ENCODE measurements at places on chromosomes 1 and 21.
A peak's percentile ranks its signal among the peaks of the same experiment; 100 is the strongest.

- no peak for DNase-seq
Measured at GRCh38 chr1:222090103-222090502, 348.2 kb upstream of the DUSP10 start.

DNA sequence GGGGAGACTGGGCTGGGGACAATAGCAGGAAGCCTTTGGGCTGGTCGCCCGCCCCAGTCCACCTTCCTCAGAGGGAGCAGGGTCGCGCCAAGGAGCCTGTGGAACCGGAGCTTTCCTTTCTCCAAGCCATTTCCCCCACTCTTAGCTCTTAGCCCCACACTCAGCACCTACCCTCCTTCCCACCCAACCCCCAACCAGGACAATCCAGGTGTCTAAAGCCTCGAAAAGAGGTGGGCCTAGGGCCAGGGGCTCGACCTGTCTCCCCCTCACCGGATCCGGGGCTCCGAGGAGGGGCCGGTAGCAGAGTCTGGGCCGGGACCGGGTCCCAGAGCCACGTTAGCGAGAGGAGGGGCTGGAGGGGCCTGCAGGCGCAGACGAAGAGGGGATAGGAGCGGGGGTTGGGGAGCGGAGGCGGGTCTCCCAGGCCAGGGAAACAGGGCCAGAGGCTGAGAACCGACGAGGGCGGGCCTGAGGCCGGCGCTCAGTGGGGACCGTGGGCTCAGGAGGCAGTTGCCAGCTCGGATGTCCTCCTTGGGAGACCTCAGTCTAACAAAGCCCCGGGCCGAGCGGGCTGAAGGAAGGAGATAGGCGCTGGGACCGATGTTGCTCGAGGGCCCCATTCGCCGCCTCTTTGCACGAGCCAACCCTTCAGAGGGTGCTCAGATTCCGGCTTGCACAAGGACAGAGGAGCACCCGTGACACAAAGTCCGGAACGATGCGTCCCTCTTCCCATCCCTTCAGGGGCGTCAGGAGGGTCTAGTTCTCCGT lies 943 bp downstream of the SEMA6C start:
- no peak for DNase-seq

DNA sequence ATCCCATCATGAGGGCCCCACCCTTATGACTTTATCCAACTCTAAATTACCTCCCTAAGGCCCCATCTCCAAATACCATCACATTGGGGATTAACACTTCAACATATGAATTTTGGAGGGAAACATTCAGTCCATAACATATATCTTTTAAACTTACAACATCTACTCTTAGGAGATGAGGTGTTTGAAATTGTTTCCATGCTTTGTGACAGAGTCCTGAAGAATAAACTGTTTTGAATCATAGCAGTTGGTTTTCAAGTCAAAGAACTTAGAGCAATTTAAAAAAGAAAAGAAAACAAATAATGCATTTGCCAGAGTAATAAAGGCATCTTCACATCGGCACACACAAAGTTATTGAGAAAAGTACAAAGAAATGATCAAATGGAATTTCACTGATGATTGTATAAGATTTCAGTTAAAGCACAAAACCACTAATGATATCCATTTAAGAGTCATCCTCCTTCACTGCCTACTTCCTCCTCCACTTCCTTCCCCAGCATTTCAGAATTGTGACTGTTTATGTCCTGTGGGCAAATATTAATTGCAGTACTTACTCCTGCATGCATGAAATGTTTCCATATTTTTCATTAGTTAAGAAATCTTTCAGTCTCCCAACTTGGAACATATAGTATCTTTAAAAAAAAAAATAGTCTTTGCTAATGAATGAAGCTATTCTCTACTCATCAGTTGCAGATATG lies 202.0 kb downstream of the LRRC40 start:
- no peak for DNase-seq

DNA sequence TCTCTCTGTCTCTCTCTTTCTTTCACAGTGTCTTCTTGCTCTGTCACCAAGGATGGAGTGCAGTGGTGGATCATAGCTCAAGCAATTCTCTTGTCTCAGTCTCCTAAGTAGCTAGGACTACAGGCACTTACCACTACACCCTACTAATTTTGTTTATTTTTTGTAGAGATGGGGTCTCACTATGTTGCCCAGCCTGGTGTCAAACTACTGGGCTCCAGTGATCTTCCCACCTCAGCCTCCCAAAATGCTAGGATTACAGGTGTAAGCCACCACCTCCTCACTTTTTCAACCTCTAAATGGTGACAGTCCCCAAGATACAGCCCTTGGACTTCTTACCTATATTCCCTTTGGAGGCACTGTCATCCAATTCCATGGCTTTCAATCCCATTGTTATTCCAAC lies 50.5 kb upstream of the PUM1 start:
- no peak for DNase-seq

- no peak for DNase-seq
Measured at GRCh38 chr1:205271277-205271676, 43.5 kb downstream of the TMCC2 start.

DNA sequence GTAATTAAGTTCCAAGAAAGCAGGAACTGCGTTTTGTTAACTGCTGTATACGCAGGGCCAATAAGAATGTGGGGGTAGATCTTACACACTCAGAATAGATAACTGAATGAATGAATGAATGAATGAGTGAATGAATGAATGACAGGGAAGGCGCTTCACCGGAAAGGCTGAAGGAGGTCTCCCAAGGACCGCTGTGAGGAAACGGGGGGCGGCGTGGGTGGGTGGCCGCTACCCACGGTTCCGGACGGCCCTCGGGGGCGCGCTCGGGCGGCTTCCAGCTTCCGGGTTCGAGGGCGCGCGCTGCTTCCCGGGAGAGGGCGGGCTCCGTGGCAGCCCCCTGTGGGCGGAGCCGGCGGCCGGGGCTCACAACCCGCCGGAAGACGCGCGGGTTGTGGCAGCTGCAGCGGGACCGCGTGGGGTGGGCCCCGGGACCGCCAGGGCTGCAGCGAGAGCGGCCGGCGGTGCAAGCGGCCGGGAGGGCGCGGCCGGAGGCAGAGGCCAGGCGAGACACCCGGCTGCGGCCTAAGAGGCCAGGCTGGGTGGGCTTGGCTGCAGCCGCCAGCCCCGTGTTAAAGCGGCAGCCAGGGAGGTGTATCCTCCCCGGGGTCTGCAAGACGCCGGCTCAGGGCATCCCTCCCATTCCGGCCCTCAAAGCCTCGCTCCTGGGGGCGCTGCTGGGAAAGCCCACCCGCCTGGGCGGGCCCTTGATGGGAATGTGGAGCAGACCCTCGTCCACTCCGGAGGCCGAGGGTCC lies at the start of gene ZFP69:
Gene ZFP69, plus strand, starts transcription at position 367 of the 754 bp plus-strand sequence. CDS start 2,072 bp downstream, outside the sequence.
- peak; percentile 52 for DNase-seq

DNA sequence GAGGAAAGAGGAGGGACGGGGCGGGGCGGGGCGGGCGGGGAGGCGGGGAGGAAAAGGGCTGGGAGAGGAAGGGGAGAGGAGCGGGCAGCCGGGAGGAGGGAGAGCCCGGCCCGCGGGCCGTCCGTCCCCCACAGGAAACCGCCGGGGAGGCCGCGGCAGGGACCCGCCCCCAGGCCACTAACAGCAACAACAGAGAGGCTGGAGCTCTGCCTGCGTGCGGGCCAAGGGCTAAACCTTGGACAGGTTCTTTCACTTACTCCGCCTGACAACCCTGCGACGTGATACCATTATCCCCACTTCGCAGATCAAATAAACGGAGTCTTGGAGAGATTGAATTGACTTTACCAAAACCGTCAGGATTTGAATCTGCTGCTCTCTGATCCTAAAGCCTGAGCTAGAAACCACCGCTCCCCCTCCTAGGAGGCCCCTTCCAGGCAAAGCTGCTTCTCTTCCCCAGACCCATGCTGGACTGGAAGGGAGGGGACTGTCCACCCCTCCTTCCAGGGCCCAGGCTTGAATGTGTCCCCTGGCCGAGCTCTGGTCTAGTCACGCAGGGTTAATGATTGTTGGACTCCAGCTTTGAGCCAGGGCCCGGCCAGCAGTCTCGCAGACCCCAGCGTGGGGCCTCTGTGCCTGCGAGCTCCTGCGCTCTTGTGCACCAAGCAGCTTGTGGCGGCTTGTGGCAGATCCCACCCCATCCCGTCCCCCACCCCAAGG lies at the start of gene EVA1B:
Gene EVA1B, minus strand, starts transcription at position 10 of the 717 bp plus-strand sequence. CDS start 608 bp downstream, outside the sequence.
- peak; percentile 59 for DNase-seq

GRCh38 chr1:117754061-117754969 lies 148.5 kb downstream of the TENT5C start:
- DNase-seq, result peak; percentile 53
